ENCODE measurements at places on chromosomes 16 and 17.

DNA sequence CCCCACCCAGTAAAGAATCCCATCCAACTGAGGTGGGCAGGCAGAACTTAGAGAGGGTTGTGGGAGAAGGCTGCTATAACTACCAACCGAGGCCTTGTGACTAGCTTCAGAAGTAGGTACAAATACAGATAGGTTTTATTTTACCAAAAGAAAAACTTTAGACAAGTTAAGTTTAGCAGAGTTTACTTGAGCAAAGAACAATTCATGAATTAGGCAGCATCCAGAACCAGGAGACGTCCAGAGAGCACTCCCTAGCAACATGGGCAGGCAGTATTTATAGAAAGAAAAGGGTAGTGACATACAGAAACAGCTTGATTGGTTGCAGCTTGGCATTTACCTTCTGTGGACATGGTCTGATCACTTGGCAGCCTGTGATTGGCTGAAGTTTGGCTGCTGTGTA is 42.1 kb downstream of the SLFN5 start:
- DNase-seq, result no peak

DNA sequence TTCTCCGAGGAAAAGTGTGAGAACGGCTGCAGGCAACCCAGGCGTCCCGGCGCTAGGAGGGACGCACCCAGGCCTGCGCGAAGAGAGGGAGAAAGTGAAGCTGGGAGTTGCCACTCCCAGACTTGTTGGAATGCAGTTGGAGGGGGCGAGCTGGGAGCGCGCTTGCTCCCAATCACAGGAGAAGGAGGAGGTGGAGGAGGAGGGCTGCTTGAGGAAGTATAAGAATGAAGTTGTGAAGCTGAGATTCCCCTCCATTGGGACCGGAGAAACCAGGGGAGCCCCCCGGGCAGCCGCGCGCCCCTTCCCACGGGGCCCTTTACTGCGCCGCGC is at the start of gene ERBB2:
Gene ERBB2 (plus strand): TSS at position 247 of the 330 bp plus-strand sequence. CDS start 175 bp downstream, outside the sequence.
- no peak for DNase-seq

DNA sequence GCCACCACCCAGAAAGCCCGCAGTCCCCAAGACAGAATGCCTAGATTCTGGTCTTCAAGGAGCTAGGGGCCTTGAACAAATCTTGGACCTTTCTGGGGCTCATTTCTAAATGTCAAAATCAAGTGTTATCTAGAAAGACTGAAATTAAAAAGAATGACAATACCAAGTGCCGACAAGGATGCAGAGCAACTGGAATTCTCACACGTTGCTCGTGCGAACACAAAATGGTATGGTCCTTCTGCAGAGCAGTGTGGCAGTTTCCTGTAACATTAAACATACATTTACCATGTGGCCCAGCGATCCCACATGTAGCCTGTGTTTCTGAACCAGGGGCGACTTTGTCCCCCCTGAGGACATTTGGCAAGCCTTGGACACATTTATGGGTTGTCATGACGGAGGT is 137.9 kb downstream of the GAS7 start:
- DNase-seq, result no peak

GRCh38 chr16:69049603-69050375 is 55.7 kb upstream of the HAS3 start:
- DNase-seq, result no peak

DNA sequence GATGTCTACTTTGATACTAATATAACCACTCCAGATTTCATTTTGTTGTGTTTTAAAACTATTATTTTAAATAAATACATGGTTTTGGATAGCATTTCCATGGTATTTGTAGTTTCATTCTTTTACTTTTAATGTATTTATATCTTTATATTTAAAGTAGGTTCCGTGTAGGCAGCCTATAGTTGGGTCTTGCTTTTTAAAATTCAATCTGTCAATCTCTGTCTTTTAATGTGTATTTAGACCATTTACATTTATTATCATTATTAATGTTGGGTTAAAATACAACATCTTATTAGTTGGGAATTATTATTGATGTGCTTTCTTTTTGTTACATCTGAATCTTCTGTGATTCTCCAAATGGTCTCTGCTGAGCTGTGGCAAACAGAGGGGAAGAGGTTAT is 412.1 kb downstream of the NPIPA7 start:
- no peak for DNase-seq

GRCh38 chr16:28621481-28622155 is 11.8 kb upstream of the SULT1A1 start:
- no peak for DNase-seq

- no peak for DNase-seq
These were observed 47.6 kb downstream of the MED13 start for GRCh38 chr17:62017496-62017895.

DNA sequence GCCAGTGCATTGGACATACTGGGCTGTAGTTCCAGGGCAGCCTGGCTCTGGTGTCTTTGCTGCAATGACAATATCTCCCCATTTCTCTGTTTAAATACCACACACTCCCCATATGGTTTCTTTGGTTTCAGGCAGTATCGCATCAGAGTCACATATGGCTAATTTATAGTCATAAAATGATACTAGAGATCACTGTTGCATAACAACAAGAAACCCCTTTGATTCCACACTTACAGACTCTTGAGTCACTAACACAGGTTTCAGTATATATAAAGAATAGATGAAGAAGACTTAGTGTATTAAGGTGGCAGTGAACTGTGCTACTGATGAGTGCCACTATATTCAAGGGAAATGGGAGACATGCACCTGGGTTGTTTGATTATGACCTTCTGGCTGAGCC is 281.6 kb downstream of the WWOX start:
- no peak for DNase-seq

GRCh38 chr17:54980375-54980774 is 11.8 kb downstream of the STXBP4 start:
- DNase-seq, result no peak

DNA sequence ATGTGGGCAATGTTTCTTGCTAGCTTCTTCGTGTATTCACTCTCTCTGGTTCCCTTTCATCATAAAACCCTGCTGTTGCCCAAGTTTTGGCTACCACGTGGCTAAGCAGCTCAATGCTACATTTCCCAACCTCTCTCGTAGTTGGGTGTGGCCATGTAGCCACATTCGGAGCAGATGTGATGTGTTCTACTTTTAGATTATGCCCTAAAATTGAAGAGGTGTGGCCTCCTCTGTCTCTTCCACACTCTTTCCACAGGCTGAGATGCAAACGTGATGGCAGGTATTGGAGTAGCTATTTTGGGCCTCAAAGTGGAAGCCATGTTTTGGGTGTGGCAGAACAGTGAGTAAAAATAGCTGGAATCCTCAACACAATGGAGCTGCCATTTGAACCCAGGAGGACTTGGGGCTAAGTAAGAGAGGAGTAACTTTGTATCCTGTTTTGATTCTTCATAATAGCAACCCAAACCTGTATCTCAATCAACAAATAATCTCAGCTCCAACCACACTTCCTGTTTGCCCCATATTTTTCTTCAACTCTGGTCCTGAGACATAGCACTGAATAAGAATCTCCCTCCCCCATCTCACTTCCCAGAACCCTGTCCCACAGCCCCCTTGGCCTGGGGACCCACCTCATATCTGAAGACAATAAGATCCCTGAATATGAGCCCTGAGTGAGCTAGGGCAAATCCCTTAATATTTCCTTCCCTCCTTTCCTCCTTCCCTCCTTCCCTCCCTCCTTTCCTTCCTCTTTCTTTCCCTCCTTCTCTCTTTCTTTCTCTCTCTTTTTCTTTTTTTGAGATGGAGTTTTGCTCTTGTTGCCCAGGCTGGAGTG is 4.0 kb downstream of the NUPR1 start:
- DNase-seq, result no peak

GRCh38 chr16:69514356-69514755 is 51.4 kb upstream of the NFAT5 start:
- DNase-seq, result no peak

GRCh38 chr17:83100853-83101391 is 21.5 kb downstream of the METRNL start:
- DNase-seq, result no peak

- DNase-seq, result no peak
These were observed 46.3 kb downstream of the TANGO6 start for GRCh38 chr16:68889508-68890150.

- no peak for DNase-seq
These were observed 133.1 kb downstream of the SPECC1 start for GRCh38 chr17:20142268-20142667.

DNA sequence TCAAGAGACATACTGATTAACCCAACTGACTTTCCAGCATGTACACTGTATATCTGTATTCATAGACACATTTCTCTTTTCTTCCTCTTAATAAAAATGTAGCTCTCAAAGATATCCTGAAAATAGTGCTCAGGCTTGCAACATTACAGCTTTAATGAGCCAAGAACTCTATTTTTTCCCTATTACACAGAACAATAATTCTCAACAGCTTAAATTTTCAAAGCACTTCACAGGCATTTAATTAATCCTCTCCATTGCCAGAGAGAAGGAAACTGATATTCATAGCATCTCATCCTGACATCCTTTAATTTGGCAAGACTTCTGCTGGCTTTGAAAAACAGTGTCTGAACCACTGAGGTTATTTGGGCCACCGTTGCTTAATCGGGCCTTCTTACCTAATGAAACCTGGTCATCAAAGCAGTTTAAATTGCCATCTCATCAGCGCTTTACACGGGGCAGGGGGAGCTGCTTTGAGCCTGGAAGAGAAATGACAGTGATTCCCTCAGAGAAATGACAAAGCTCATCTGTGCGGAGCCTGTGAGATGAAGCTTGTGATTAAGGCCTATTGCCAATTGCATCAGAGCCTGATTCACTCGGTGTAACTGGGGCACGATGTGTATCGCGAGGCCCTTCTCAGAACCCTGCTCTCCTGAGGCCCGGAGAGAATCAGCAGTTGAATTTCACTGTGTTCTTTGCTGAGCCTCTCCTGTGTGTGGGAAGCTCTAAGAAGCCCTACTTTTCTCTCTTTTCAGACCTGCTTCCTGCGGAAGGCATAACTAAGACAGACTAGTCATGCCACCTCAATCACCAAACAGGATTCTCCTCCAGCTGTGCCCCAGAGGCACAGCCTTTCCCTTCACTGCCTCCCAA is 8.5 kb upstream of the SIAH1 start:
- DNase-seq, result no peak

Data from stimulated activated CD8-positive, alpha-beta memory T cell treated with anti-CD3 and anti-CD28 coated beads, Interleukin-4, amount 100 ng/mL, for 4 hours (primary cell).